ENCODE measurements at places on chromosomes 11 and 22.

DNA sequence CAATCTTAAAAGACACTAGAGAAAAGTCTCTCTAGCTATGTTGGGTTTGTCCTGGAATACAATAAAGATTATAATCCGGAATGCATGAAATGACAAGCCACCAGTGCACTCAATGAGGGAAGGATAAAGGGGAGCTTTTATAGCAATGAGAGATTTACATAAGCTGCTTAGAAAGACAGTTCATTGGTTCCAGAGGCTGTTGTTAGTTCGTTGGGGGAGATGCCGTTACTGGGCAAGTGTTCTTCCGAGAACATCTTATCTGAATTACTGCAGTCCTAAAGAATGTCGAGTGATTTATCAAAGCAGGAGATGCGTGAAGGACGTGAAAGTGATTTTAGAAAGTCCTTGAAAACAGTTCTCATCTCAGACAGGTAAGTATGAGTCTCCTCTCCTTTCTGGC is 33.6 kb downstream of the SYN3 start:
- DNase-seq: no peak

DNA sequence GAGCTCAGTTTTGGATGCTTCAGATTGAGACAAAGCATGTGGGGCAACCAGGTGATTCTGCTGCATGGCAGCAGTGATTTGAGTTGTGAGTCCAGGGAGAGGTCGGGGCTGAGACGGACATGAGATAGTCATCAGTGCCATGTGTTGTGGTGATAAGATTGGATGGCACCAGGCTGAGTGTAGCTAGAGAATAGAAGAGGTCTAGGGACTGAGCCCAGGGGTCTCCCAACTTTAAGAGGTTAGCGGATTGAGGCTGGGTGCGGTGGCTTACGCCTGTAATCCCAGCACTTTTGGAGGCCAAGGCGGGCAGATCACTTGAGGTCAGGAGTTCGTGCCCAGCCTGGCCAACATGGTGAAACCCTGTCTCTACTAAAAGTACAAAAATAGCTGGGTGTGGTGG is 6.3 kb upstream of the CTSD start:
- no peak for DNase-seq

GRCh38 chr11:95706974-95707387 is 82.6 kb downstream of the FAM76B start:
- no peak for DNase-seq

- no peak for DNase-seq
These were observed 57.6 kb upstream of the B3GAT1 start for GRCh38 chr11:134469627-134470026.

DNA sequence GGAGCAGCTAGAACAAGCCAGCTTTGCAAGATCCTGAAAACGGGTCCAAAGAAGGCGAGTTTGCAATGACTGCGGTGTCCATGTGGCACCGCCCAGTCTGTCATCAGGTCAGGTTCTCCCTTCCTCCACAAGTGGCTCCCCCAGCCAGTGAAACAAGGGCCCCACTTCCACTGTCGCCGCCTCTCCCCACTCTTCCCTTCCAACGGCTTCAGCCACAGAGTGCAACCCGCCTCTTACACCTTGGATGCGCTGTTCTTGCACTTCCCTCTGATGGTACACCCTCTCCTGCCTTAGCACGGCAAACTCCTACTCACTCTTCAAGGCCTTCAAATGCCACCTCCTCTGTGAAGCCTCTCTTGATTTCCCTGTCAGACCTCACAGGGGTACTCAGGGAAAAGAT is 10.8 kb upstream of the TCF20 start:
- no peak for DNase-seq
